ENCODE measurements at places on chromosomes 3 and 15. TPM values are rescaled to one million over a fixed set of nuclear protein-coding genes. Genes with fewer than 3 reads are reported as not detected.

Gene SPATA12
- 0.15 TPM for polyA plus RNA-seq

GRCh38 chr3:36893137-36893557, 51.7 kb downstream of the TRANK1 start:
- DNase-seq, result no peak

Gene LRRC2
- polyA plus RNA-seq, result 2.4 TPM

DNA sequence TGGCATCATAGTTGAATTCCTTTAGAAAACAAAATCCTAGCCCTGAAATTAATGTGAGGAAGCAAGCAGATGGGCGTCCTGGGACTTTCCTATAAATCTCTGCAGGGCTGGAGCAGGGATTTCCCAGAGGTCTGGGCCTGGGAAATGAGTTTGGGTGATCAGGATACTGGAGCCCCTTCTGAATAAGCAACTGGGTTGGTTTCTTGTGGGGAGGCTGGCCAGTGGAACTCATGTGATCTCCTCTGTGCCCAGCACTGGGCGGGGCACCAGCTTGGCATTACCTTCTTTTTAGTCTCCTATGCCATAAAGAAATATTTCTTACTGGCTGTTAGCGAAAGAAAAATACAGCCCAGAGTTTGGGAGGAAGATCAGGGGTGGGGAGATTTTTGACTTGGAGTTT, 1.7 kb downstream of the THSD4 start:
- DNase-seq, result no peak

Gene EPHB1
- polyA plus RNA-seq, result 5.8 TPM

GRCh38 chr3:25547943-25548674, 116.6 kb downstream of the TOP2B start:
- no peak for DNase-seq

- no peak for DNase-seq
Observed at GRCh38 chr3:188993181-188993580, 178.6 kb upstream of the TPRG1 start.

DNA sequence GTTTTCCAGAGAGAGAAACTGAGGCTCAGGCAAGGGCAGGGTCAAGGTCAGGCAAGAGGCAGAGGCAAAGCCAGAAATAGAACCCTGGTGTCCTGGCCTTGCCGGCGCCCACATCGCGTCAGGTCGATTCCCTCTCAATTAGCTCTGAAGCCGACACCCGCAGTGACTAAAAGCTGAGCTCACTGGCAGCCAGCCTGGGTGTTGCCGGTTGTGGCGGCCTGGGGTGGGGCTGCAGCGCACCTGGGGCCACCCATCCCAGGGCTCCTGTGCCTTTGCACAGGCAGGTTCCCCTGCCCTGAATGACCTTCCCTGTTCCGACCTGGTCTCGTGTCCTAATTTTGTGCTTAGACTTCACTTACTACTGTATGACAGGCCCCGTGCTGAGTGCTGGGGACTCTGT, 6.2 kb downstream of the SEMA3F start:
- DNase-seq, result no peak

- DNase-seq, result no peak
Observed at GRCh38 chr3:72273615-72274014, 488.7 kb upstream of the PROK2 start.

DNA sequence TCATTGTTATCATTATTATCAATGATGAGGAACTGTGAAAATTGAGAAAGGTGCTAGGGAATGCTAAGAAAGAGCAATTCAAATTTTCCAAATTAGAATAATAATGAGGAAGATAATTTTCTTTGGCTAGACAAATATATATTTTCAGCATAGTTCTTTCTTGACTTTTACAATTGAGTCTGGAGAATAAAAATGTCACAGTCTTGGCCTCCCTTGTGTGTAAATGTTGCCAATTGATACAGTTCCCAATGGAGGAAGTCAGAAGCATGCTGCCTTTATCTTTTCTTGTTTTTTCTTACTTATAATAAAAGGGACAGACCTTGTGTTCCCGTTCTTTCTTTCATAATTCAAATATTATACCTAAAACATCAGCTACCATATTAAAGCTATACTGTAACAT, 774.4 kb downstream of the SI start:
- DNase-seq, result no peak

Gene CCR1
- 2.6 TPM for polyA plus RNA-seq

Gene SLC15A2
- polyA plus RNA-seq, result 11.9 TPM

Gene FBXO40
- 0.03 TPM for polyA plus RNA-seq

DNA sequence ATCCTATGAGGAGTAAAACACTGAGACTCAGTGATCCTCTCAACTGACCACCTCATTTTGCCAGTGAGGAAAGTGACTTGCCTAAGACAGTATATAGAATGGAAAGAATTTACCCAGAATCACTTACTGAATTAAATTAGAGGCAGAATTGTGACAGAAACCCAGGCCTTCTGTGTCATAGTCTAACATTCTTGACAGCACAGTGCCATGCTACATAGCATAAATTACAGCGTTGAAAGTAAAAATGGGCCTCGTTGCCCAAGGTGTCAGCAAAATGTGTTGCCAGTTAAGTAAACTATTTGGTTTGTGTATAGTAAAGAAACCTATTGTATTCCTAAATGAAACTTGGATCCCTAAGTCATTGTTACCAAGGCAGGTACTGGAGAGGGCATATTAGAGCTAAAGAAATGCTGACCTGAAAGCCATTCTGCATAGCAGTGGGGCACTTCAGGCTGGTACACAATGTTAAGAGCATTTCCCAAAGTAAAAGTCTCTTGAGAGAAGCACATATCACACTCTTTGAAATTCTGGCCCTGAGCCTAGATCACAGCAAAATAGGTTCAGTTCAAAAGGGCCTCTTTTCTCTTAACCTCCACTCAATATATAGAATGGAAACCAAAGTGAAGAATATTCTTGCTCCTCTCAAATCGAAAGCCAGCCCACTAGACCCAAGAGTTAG, 53.8 kb downstream of the HMG20A start:
- DNase-seq, result no peak

DNA sequence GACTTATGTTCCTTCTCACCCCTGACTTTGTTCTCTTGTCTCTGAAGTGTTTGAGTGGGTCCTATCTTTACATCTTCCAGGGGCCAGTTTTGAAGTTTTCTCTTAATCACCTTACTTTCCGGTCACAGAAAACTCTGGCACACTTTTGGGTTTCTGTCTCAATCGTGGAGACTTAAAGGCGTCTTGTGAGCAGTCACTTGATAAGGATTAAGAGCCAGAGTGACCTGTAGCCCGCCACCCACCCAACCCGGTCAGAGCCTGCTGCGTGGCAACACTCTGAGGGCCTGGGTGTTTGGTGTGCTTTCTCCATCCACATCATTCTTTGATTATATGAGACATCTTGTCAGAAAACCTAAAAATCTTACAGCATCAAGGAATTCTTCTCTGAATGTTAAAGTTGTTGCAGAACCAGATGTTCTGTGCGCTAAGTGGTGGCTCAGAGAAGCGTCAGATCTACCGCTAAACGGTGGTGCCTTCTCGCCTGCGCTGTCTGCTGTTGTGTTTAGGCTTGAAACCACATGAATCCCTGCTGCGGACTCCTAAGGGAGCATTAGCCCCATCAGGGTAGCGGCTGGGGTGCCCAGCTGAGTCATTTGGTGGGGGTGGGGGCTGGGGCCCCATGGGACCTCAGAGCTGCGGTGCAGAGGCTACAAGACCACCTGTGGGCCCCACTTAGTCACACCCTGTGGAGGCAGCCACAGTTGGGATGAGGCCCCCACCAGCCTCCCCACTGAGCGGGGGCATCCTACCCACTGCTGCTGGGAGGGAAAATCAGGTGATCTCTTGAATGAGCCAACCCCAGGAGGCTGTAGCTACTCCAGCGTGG, 158.7 kb upstream of the BHLHE40 start:
- no peak for DNase-seq

Gene ZBED2
- 0.33 TPM for polyA plus RNA-seq

Gene VIPR1
- 0.71 TPM for polyA plus RNA-seq

- no peak for DNase-seq
Observed at GRCh38 chr3:55006244-55006676, 78.4 kb upstream of the LRTM1 start.

- no peak for DNase-seq
Observed at GRCh38 chr15:99145005-99145404, 40.1 kb downstream of the SYNM start.

GRCh38 chr3:48518069-48518468, 14.1 kb upstream of the SHISA5 start:
- no peak for DNase-seq

Gene PDHB
- 112 TPM for polyA plus RNA-seq

Gene FSD2
- polyA plus RNA-seq, result 0.29 TPM

GRCh38 chr3:187889601-187890404, 144.5 kb upstream of the BCL6 start:
- DNase-seq, result no peak

- no peak for DNase-seq
Observed at GRCh38 chr3:114155370-114155821, 23.5 kb downstream of the DRD3 start.

Gene CLDN16
- polyA plus RNA-seq, result 44.8 TPM

Gene RYK
- 94.6 TPM for polyA plus RNA-seq

DNA sequence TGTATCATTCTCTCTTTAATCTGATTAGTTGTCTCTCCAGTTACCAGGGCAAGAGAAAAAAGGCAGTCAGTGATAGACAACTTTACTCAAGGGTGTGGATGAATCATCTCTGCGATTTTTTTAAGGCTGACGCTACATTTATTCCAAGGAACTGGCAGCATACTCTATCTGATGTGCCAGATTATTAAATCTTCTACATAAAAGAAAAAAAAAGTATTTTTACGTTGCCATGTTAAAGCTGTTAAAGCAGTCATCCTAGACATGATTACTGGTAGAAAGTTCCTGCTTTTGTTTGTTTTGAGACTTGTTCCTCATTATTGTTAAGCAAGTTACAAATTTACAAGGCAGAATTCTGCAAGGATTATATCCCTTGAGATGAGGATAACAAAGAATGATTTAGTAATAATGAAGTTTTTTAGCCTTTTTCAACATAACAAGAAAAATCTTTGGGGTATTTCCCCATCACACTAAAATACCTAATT, 121.7 kb downstream of the CBLB start:
- no peak for DNase-seq

GRCh38 chr3:66996696-66997095, 1.4 kb upstream of the KBTBD8 start:
- no peak for DNase-seq

Gene RTP3
- not detected for polyA plus RNA-seq

GRCh38 chr15:54011656-54012055, 33.4 kb downstream of the UNC13C start:
- DNase-seq, result no peak

GRCh38 chr3:177196456-177197040, 734 bp downstream of the TBL1XR1 start:
- DNase-seq, result no peak

- DNase-seq, result no peak
Observed at GRCh38 chr15:31085359-31085758, 16.2 kb downstream of the TRPM1 start.

Gene SLC22A14
- polyA plus RNA-seq, result 0.21 TPM

DNA sequence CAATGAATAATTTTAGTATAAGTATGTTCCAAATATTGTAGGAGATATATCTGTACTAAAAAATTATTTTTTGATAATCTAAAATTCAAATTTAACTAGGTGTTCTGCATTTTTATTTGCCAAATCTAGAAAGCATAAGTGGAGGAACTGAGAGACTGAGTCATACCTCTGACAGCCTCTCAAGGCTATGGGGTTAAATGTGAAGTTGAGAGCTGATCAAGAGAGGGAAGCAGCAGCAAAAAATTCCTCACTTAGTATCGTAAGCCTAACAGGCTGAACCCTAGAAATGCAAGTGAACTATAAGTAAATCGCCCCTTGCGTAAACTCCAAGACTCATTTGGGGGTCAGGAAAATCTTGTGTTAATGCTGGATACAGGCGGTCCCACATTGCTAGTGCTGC, 12.8 kb upstream of the TOPAZ1 start:
- DNase-seq, result no peak

GRCh38 chr3:162132981-162133380, 636.4 kb downstream of the OTOL1 start:
- DNase-seq, result no peak

DNA sequence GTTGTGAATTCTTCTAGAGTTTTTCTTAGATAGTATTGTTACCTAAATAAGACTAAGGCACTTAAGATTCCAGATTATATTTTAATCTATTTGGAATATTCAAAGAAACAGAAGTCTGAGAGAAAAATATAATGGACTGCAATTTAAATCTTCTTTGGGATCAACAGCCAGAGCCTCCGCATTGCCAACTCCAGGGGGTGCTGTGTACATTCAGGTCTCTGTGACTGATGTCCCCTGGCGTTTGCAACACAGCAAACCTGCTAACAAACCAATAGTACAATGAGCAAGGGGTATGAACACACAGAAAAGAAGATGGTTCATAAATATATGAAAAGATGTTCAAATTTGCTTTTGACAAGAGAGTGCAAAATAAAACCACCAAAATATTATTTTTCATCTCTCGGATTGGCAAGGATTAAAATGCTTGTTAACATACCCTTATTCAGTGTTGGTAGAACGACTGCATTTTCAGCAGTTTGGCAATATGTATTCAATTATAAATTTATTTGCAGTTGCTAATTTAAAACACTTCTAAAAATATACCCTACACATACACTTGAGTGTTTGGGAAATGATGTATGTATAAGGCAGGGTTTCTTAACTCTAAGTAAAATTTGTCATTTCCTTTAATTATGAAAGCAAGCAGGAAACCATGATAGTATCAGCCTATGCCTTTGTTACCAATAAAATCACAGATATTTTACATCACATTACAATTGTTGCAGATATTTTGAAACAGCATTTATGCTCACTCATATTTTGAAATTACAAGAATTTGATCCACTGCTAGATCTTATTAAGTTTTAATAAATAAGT, 16.1 kb upstream of the TM4SF1 start:
- no peak for DNase-seq

DNA sequence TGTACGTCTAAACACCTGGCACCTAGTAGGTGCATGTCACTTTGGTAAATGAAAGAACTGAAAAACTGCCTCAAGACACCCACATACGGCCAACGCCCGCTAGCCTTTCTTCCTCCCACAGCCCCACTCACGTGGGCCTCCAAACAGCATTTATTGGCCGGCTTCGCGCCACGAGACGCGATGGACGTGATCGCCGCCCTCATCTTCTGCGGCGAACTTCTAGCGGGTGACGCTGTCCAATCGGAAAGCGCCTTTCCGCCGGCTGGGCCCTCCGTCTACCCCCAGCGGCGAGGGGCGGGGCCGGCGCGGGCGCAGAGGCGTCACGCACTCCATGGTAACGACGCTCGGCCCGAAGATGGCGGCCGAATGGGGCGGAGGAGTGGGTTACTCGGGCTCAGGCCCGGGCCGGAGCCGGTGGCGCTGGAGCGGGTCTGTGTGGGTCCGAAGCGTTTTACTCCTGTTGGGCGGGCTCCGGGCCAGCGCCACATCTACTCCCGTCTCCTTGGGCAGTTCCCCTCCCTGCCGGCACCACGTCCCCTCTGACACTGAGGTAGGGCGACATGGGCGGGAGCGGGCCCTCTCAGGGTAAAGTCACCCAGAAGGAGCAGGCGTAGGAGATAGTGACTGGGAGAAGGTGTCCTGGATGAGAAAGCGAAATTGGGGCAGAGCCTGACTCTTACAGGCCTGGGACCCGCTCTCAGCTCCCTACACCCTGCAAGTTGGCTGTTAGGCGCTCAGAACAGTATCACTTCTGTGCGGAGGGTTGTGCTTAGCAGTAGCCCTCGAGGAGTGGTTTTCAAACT, at the start of gene LMLN:
LMLN (plus strand) TSS at position 327 of the 803 bp plus-strand sequence; CDS start at position 356, 29 bp downstream.
- peak; percentile 88 for DNase-seq

Gene LSMEM2
- 0.31 TPM for polyA plus RNA-seq

Measured in left renal pelvis (tissue), 4 donors.